ENCODE measurements at places on chromosomes 3 and 15.

- no peak for DNase-seq
Measured at GRCh38 chr15:96181873-96182301, 148.6 kb upstream of the NR2F2 start.

DNA sequence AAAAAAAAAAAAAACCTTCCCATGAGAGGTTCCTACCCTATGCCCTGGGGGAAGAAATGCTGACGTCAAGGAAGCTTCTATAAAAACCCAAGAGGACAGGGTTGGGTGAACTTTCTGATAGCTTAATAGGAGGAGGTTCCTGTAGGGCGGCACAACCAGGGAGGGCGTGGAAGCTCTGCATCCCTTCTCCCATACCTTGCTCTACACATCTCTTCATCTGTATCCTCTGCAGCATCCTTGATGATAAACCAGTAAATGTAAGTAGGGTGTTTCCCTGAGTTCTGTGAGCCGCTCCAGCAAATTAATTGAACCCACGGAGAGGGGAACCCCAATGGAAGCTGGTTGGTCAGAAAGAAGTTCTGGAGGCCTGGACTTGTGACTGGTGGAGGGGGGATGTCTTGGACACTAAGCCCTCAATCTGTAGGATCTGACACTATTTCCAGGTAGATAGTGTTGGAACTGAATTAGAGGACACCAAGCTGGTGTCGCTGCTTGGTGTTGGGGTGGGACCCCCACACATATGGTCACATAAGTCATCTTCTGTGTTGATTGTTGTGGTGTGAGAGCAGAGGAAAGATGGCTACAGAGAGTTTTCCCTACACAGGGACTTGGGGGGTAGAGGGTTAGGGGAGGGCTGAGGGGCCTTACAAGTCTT lies 91.5 kb downstream of the ST6GAL1 start:
- DNase-seq, result peak; percentile 42

- DNase-seq, result no peak
Measured at GRCh38 chr3:150330872-150331271, 77.2 kb upstream of the TSC22D2 start.

- DNase-seq, result no peak
Measured at GRCh38 chr15:79015416-79015815, 70.6 kb upstream of the CTSH start.

DNA sequence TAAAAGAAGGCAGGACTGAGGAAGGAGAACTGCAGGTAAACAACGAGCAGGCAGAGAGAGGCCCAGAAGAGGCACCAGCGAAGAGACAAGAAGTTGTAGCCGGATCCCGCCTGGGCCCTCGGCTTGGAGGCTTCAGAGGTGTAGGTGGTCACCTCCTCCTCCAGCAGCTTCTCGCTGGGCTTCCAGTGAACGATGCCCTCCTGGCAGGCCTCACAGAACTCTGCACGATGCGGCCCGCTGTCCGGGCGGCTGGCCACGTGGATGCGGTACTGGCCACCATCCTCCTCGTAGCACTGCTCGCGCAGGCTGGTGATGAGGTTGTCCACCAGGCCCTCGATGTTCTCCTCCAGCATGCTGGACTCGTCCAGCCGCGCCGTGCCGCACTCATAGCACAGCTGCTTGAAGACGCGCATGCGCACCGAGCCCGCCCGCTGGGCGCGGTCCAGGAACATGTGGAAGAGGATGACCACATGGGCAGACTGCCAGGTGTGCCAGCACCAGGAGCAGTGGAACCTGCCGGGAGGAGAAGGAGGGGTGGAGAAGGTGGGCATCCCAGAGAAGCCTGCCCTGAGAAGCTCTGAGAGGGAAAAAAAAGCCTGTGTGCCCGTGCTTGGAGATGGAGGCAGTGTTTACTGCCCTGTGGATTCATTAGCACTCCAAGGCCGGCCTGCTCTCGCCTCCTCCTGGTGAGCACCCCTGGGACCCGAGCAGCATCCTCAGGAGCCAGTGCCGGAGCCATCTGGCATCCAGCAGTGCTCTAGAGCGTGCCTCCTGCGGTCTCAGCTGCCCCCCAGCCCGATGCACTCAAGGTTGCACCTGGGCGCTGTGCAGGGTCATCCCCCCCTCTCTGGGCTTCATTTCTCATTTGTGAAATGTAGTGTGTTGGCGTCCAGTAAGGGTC lies 3.6 kb downstream of the RTP2 start:
- DNase-seq, result no peak
